ENCODE measurements at places on chromosomes 16 and 17. TPM values are rescaled to one million over a fixed set of nuclear protein-coding genes. Genes with fewer than 3 reads are reported as not detected.
A peak's percentile ranks its signal among the peaks of the same experiment; 100 is the strongest.

GRCh38 chr16:49488740-49489525 lies 115.3 kb downstream of the C16orf78 start:
- no peak for DNase-seq

DNA sequence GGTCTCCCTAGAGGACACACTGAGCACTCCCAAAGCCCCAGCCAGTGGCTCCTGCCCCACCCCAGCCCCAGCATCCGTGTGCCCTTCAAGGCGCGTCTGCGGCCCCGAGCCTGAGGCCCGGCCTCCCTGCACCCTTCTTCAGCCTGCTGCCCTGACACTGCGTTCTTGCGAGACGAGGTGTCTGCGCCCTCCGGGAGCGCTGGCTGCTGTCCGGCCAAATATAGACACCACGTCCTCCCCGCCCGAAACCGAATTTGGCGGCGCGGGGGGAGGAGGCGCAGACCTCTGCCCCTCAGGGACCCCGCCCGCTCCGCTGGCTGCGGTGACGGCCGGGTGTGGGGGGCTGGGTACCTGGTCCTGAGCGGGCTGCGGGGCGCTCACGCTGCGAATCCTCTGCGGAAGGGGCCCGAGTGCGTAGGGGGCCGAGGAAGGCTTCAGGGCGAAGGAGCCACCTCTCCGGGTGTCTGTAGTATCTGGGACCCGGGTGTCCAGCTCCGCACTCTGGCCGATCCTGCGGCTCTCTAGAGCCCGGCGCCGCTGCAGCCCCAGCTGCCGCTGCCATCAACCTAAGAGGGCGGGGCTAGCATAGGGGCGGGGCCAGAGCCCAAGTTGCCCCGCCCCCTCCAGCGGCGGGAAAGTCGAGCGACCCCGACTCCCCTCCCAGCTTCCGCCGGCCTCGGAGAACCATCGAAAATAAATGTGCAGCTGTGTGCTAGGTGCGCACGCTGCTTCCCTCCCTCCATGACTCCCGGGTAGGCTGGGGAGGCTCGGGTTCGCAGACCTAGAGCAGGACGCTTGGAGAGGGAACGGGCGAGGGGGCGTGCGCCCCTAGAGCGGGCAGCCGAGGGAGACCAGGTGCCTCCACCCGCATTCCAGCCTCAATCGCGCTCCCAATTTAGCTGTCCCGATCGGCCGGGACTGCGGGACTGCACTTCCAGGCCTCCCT lies at the start of gene CORO6:
Gene CORO6 (minus strand): TSS at position 576 of the 946 bp plus-strand sequence. CDS start 1,491 bp downstream, outside the sequence.
- no peak for DNase-seq

DNA sequence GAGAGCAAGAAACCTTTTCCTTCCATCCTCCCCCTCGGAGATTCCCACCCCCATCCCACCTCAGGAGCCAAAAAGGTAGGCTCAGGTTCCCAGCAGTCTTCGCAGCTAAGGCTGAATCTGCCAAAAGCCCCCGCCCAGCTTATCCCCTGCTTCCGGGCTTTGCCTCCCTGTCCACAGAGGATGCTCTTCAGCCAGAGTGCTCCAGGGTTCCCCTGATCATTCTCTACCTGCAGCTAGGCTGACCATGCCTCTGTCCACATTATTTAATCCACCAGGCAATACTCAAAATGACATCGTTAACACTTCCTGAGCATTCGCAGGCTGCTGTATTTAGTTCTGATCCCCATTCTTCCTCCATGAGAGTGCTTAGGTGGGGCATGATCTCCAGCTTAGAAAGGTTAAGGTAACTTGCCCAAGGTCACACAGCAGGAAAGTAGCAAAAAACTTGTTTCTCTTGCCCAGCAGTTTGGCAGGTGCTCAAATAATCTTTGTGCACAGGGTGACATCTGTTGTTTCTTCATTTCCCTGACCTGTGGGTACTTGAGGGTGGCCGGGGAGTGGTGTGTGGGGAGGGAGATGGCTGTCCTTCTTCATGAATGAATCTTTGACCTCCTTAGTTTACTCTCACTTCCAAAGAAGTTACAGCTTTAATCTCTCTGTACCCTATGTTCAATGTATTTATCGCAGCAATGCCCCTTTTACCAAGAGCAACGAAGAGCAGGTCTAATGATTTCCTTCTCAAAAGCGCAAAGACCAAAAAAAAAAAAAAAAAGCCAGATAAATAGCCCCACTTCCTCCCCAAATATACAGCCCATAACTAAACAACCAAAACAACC lies 848 bp upstream of the TBKBP1 start:
- no peak for DNase-seq

GRCh38 chr16:87284183-87284582 lies 33.0 kb downstream of the C16orf95 start:
- no peak for DNase-seq

DNA sequence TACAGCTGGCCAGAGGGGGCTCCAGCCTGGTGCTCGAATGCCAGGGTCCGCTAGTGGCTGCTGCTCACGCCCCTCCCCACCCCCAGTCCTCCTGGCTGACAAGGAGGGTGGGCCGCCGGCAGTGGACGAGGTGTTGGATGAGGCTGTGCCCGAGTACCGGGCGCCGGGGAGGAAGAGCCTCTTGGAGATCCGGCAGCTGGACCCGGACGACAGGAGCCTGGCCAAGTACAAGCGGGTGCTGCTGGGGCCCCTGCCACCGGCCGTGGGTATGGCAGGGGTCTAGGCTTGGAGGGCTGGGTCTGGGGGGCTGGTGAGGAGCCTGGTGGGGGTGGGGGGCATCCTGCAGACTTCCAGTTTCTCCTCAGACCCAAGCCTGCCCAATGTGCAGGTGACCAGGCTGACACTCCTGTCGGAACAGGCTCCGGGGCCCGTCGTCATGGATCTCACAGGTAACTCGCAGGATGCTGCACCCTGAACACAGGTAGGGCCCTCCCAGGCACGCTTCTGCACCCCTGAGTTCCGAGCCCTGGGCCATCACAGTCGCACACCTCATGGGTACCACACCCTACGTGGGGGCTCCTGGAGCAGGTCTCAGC lies 1.2 kb upstream of the PDIA2 start:
- DNase-seq: no peak

GRCh38 chr16:85083051-85083639 lies 29.1 kb downstream of the CIBAR2 start:
- DNase-seq: peak; percentile 50

Gene NPIPA7
- 2.8 TPM for total RNA-seq

Gene SLFN14
- not detected for total RNA-seq

Gene KRT10
- total RNA-seq: 8.1 TPM
